ENCODE measurements at places on chromosomes 6 and 20. TPM values are rescaled to one million over a fixed set of nuclear protein-coding genes. Genes with fewer than 3 reads are reported as not detected.

GRCh38 chr6:111207141-111207858, 120.0 kb downstream of the SLC16A10 start:
- H3K4me1 ChIP-seq, result peaks cover 26% of the 10 kb centered on the region
- peaks cover 6% of the 10 kb centered on the region for H3K36me3 ChIP-seq
- H3K27me3 ChIP-seq, result no peaks in the 10 kb centered on the region
- no peak overlapping the region for H3K4me3 ChIP-seq

DNA sequence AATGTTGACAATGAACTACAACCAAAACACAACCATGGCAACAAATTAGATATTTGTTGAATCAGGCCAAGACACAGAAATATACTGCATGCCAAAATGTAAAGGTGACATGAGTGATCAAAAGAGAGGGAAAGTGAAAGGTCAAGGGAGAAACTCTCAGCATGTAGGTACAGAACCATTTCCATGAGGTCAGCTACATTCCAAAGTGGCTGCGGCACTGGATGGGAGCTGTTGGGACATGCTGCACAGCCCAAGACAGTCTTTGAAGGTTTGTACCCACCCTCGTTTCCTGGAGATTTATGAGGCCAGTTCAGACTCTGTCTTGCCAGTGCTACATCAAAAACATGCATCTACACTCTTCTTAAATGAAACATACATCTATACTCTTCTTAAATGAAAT, 579.9 kb downstream of the BMP2 start:
- DNase-seq, result no peak
- H3K4me3 ChIP-seq, result no peak overlapping the region
- no peaks in the 10 kb centered on the region for H3K4me1 ChIP-seq
- H3K27me3 ChIP-seq, result no peaks in the 10 kb centered on the region
- no peaks in the 10 kb centered on the region for H3K36me3 ChIP-seq
- H3K27ac ChIP-seq, result no peak overlapping the region

TMC2 gene
- total RNA-seq, result 0.10 TPM

DNA sequence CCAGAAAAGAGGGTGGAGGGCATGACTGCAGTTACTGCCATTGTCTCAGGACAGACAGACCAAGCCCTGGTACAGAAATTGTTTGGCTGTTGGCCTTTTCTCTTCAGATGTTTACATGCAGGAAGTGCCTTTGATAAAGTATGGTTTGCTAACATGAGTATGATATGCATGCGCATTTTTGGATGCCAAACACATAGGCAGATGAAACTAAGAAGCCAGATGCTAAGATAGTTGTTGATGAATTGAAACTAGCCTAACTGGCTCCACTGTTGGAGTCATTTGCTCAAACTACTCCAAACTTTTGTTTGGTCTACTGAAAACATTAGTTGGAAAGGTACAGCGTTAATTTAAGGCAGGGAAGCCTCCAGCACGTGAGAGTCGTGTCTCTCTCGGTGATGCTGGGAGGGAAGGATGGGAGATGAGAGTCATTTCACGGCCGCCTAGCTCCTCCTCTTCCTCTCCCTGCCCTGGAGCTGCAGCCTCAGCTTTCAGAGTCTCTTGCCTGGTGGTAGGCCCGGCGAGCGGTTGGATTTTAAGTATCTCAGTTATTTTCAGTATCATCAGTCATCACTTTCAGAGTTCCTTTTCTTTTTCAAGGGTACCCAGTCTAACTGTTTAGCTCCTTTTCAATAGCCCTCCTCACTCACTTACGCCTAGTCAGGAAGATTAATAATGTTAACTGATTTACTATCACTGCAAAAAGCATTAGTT, 29.7 kb downstream of the RREB1 start:
- no peaks in the 10 kb centered on the region for H3K27me3 ChIP-seq
- H3K27ac ChIP-seq, result peak overlapping the region; percentile 97
- H3K4me1 ChIP-seq, result peaks cover 67% of the 10 kb centered on the region
- DNase-seq, result peak; percentile 47
- no peaks in the 10 kb centered on the region for H3K36me3 ChIP-seq

DNA sequence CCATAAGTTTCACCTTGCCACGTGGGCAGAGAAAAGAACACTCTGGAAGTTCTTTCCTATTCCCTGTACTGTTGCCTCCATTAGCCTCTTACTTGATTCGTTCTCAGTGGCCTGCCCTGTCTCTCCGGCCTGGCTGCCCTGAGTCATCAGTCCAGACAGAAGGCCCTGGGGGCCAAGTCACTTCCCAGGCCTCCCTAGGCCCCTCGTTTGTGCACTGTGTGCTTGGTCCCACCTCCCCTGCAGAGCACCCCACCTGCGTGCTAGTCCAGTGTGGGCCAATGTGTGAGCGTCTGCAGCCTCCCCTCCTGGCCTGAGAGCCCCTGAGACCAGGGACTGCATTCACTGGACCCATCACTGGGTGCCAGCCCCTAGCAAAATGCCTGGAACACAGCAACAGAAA, 191.2 kb upstream of the RREB1 start:
- H3K4me1 ChIP-seq, result peaks cover 51% of the 10 kb centered on the region
- peak overlapping the region; percentile 96 for H3K27ac ChIP-seq
- H3K36me3 ChIP-seq, result no peaks in the 10 kb centered on the region
- no peak for DNase-seq
- no peak overlapping the region for H3K4me3 ChIP-seq

TRIM31 gene
- not detected for total RNA-seq

SLC52A3 gene
- 1.4 TPM for total RNA-seq

GRCh38 chr6:132490024-132490423, 22.9 kb downstream of the STX7 start:
- H3K4me3 ChIP-seq, result no peak overlapping the region
- no peaks in the 10 kb centered on the region for H3K27me3 ChIP-seq
- H3K4me1 ChIP-seq, result peaks cover 3% of the 10 kb centered on the region
- no peaks in the 10 kb centered on the region for H3K36me3 ChIP-seq
- DNase-seq, result peak; percentile 41

DNA sequence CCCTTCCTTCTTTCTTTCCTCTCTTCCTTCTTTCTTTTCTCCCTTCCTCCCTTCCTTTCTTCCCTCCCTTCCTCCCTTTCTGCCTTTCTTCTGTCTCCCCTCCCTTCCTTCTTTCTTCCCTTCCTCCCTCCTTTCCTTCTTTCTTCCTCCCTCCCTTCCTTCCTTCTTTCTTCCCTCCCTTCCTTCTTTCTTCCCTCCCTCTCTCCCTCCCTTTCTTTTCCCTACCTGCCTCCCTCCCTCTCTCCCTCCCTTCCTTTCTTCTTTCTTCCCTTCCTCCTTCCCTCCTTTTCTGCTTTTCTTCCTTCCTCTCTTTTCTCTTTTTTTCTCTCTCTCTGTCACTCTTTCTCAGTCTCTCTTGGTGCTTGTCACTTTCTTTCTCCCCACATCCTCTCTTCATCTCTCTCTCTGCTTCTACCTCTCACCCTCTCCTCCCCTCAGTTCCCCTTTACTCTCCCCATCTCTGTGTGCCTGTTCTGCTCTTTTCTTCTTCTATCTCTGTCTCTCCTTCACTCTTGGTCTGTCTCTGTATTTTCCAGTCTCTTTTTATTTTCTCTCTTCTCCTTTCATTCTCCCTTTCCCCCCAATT, 30.1 kb upstream of the FAM83D start:
- H3K4me1 ChIP-seq, result no peaks in the 10 kb centered on the region
- H3K4me3 ChIP-seq, result no peak overlapping the region
- no peaks in the 10 kb centered on the region for H3K36me3 ChIP-seq
- no peaks in the 10 kb centered on the region for H3K27me3 ChIP-seq
- H3K27ac ChIP-seq, result no peak overlapping the region

DNA sequence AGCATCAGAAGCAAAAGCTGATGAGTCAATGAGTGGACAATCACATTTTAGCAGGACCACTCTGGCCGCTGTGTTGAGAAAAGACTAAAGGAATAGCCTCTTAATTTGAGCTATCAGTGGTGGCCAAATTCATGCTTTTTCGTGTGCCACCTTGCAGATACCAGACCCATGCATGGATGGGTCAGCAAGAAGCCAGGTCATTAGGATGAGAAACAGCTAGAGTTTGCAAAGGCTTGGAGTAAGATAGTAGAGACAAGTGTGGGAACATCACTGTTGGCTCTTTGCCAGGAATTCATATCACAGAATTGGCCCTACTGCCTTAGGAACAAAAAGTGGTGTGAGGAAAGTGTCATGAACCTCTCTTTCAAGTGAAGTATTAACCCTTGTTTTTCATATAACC, 25.5 kb downstream of the MRAP2 start:
- no peaks in the 10 kb centered on the region for H3K36me3 ChIP-seq
- H3K4me1 ChIP-seq, result no peaks in the 10 kb centered on the region
- no peak for DNase-seq
- no peak overlapping the region for H3K4me3 ChIP-seq
- H3K27ac ChIP-seq, result no peak overlapping the region

DNA sequence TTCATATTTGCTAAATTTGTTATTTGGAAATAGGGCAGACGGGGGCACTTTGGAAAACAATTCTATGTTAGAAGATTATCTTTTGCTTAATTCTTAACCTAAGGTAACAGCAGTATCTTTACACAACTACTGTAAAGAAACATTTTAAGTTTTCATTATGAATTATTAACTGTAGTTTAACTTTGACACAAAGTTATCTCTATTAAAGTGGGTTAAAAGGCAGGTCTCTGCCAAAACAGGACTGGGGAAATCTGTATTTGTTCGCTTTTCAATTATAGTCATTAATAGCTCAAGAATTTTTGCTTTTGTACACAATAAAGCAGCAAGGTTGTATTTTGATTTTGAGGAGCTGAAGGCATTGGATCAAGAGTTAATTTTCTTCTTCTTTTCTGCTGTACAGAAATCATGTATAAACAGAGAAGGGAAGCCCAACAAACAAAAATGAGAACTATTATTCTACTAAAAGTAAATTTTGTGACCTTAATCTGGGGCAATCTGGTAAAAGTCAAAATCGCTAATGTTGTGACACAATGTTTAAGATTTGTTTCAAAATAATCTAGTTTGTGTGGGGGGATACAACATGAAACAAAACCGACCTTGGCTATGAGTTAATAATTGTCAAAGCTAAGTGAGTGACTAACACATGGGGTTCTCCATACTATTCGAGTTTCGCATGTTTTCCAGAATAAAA, 2.9 kb downstream of the STAU1 start:
- H3K36me3 ChIP-seq, result no peaks in the 10 kb centered on the region
- H3K27ac ChIP-seq, result no peak overlapping the region
- peaks cover 34% of the 10 kb centered on the region for H3K4me1 ChIP-seq
- DNase-seq, result no peak
- H3K27me3 ChIP-seq, result no peaks in the 10 kb centered on the region

DNA sequence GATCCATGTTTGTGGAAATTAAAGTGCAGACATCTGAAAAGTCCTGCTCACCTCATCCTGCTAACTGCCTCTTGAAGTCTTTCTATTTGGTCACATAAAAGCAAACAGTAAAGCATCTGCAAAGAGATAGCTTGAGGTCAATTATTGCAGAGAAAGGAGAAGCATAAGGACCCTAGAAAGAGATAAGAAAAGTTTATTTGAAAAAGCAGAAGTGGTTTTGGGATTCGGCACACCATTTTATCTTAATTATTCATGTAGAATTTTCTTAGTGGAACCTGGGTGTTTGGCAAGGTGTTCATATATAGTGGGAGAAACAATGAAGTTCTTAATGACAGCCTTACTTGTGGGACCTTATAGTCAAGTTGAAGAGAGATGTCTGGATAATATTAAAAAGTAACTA, 280.8 kb downstream of the CENPW start:
- no peaks in the 10 kb centered on the region for H3K4me1 ChIP-seq
- H3K36me3 ChIP-seq, result no peaks in the 10 kb centered on the region
- H3K27ac ChIP-seq, result no peak overlapping the region
- DNase-seq, result no peak
- no peak overlapping the region for H3K4me3 ChIP-seq

DNA sequence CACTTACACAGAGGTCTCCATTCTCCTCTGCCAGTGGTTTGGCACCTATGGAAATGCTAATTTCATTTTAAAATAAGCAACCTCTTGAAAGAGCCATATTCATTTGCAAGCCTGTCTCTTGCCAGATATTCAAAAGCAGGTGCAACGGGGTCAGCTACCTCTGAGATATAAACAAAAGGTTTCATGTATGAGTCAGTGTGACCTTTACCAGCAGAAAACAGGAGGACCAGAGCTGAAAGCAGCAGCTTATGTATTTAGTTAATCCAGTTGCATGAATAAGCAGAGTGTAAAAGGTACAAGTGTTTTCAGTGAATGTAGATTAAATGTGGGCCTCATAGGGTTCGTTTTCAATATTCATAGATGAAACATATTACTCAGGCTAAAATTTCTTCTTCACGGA, 56.0 kb downstream of the TENT5A start:
- no peaks in the 10 kb centered on the region for H3K36me3 ChIP-seq
- no peak overlapping the region for H3K27ac ChIP-seq
- no peak overlapping the region for H3K4me3 ChIP-seq
- H3K27me3 ChIP-seq, result no peaks in the 10 kb centered on the region

DNA sequence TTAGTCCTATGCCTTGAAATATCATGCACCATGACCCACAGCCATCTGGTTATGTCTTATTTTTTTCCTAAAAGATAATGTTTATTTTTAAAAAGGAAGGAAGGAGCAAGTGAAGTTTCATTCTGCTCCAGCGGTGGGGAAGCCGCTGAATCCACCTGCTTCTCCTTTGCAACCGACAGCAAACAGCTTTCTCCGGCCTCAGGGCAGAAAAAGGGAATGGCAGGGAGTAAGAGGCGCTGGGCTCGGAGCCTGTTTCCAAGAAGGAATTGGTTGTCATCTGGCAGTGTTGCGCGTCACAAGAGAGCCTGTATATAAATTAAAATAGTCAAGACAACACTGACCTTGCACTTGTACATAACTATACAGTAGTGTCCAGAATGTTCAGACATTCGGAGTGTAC, 14.2 kb downstream of the GFRA4 start:
- DNase-seq, result no peak
- no peaks in the 10 kb centered on the region for H3K27me3 ChIP-seq
- H3K27ac ChIP-seq, result no peak overlapping the region
- H3K4me3 ChIP-seq, result no peak overlapping the region
- peaks cover 57% of the 10 kb centered on the region for H3K36me3 ChIP-seq

SLC44A4 gene
- not detected for total RNA-seq

DNA sequence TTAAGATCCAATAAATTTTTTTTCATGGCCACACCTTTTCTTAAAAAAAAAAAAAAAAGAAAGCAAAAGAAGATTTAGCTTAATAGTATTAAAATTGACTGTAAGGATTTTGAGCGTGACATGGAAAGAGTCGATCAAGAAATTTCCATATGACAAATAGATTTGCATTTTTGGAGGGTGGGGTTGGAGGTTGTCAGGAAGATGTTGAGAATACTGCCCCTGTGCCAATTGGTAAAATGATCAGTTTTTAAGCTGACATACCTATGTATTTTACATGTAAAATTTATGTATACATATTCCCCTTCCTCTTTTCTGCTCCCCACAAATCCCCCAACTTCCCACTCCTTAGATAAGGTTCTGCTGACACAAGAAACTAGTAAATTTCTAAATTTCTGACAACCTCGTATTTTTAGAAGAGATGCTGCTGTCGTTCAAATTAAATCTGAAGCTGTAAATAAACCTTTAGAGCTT, 520.9 kb downstream of the CD83 start:
- DNase-seq, result no peak
- H3K36me3 ChIP-seq, result no peaks in the 10 kb centered on the region
- peak overlapping the region; percentile 47 for H3K4me3 ChIP-seq
- peak overlapping the region; percentile 85 for H3K27ac ChIP-seq

GRCh38 chr20:61555566-61555965, 303.5 kb downstream of the CDH4 start:
- no peak for DNase-seq
- no peak overlapping the region for H3K27ac ChIP-seq
- H3K4me1 ChIP-seq, result no peaks in the 10 kb centered on the region
- no peaks in the 10 kb centered on the region for H3K36me3 ChIP-seq

CASS4 gene
- total RNA-seq, result 0.36 TPM
